ENCODE measurements at places on chromosomes 3 and 15. TPM values are rescaled to one million over a fixed set of nuclear protein-coding genes. Genes with fewer than 3 reads are reported as not detected.

- no peak for DNase-seq
- H3K4me1 ChIP-seq, result no peaks in the 10 kb centered on the region
- no peak overlapping the region for H3K4me3 ChIP-seq
- no peaks in the 10 kb centered on the region for H3K27me3 ChIP-seq
Observed at GRCh38 chr15:49628379-49628778, 7.5 kb downstream of the DTWD1 start.

DNA sequence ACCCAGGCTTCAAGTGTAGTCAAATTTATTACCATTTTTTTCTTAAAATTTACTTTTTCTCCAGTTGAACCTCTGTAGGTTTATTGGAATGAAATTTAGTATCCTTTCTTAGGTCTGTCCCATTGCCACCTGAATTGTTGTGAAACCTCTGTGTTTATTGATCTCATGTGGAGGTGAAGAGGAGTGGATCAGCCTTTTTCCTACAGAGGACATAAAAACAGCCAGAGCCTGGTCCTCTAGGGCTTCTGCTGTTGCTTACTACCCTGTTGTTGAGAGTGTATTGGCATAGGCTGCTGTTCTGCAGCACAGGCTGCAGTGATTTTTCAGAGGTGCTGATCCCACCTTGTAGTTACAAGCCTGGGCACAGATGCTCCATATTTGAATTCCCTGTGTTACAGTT is 44.6 kb downstream of the LRRC28 start:
- H3K4me1 ChIP-seq, result no peaks in the 10 kb centered on the region
- no peaks in the 10 kb centered on the region for H3K27me3 ChIP-seq
- no peak overlapping the region for H3K27ac ChIP-seq
- DNase-seq, result no peak
- peaks cover 11% of the 10 kb centered on the region for H3K36me3 ChIP-seq

DNA sequence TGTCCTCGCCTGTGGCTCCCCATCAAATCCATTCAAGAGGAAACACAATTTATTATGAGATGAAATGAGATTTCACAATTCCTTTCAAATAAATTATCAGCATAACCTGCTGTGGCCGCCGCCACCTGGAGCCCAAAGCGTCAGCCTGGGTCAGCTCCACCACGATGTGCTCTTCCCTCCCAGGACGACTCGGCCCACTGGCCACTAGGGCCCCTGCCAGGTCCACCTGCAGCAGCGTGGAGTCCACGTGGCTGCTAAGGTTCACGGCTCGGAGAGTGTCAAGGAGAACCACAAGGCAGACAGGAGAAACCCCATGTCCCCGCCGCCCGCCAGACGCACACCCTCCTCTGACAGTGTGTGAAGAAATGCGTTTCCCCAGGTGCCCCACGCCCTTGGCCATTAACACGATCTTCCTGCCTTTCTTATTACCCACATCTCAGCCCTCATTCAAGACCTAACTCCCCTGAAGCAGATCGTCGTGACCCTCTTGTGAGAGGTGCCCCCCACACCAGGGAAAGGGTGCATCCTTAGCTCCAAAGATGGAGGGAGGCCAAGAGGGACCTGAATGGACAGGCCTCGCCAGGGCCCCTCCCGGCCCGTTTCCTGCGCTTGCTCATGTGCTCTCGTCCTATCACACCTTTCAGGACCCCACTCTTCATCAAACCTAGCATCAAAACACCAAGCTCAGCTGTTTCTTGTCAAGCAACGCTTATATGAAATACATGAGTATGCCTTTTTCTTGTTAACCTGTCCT is 80.6 kb downstream of the OCA2 start:
- H3K4me1 ChIP-seq, result no peaks in the 10 kb centered on the region
- no peaks in the 10 kb centered on the region for H3K36me3 ChIP-seq
- no peaks in the 10 kb centered on the region for H3K27me3 ChIP-seq
- no peak overlapping the region for H3K4me3 ChIP-seq
- no peak overlapping the region for H3K27ac ChIP-seq

The ITIH3 gene
- not detected for total RNA-seq

The GMNC gene
- not detected for total RNA-seq

- H3K36me3 ChIP-seq, result no peaks in the 10 kb centered on the region
- no peak overlapping the region for H3K4me3 ChIP-seq
- DNase-seq, result no peak
Observed at GRCh38 chr3:37628711-37629301, 232.9 kb upstream of the CTDSPL start.

The CLEC3B gene
- total RNA-seq, result 0.59 TPM

DNA sequence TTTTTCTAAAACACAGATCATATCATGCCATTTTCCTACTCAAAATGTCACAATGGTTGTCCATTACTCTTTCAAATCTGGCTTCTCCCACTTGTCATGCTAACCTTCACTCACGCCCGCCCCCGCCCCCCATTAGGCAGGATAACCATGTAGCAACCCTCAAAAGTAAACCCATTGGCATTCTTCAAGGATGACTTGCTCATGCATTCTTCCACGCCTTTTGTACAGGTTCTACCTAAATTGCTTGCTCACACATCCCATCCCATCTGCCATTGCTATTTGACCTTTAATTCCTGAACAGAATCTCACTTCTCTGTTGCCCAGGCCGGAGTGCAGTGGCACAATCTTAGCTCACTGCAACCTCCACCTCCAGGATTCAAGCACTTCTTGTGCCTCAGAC is 389.3 kb downstream of the MCTP2 start:
- H3K27me3 ChIP-seq, result no peaks in the 10 kb centered on the region
- no peak overlapping the region for H3K4me3 ChIP-seq
- no peak overlapping the region for H3K27ac ChIP-seq
- H3K4me1 ChIP-seq, result no peaks in the 10 kb centered on the region
- no peaks in the 10 kb centered on the region for H3K36me3 ChIP-seq
- no peak for DNase-seq

DNA sequence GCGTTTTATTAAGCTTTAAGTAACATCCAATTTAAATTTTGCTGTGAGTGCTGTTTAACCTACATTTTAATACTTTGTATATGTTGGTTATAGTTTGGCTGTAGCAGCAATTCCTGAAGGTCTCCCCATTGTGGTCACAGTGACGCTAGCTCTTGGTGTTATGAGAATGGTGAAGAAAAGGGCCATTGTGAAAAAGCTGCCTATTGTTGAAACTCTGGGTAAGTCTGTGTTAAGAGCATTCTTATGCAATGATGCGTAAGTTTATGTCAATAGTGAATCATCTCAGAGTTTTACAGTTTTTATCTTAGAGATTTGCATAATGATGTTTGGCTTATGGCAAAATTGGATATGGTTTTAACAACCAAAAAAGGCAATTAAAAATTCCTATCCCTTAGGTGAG is 62.7 kb downstream of the ASTE1 start:
- H3K4me1 ChIP-seq, result no peaks in the 10 kb centered on the region
- H3K27ac ChIP-seq, result no peak overlapping the region
- H3K4me3 ChIP-seq, result no peak overlapping the region
- H3K36me3 ChIP-seq, result peaks cover 6% of the 10 kb centered on the region
- H3K27me3 ChIP-seq, result no peaks in the 10 kb centered on the region
- no peak for DNase-seq

- no peaks in the 10 kb centered on the region for H3K27me3 ChIP-seq
- DNase-seq, result no peak
- peaks cover 9% of the 10 kb centered on the region for H3K4me1 ChIP-seq
- no peak overlapping the region for H3K27ac ChIP-seq
- H3K36me3 ChIP-seq, result no peaks in the 10 kb centered on the region
Observed at GRCh38 chr15:91526424-91526823, 327.1 kb upstream of the SLCO3A1 start.
